Left lobe of liver (tissue), 2 donors: ENCODE measurements at places on chromosomes 7 and 10. TPM values are rescaled to one million over a fixed set of nuclear protein-coding genes. Genes with fewer than 3 reads are reported as not detected.

DNA sequence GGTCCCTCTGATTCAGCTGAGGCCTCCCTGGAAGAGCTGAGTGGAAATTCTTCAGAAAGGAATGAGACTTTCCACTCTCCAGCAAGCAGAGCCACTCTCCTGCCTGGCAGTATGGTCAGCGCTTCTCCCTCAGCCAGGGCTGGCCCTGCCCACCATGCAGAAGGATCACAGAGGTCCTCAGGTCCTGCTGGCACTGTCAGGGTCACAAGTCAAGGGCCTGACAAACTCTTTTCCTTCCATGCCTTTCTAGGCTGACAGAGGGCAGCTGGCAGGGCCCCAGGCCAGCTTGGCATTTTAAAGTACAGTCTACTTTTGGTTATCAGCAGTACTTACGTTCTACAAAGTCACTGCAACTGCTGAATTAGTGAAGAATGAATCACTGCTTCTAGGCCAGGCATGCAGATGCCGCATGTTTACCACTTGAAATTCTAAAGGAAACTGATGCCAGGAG is 119.3 kb upstream of the FRMD4A start:
- DNase-seq = no peak

DNA sequence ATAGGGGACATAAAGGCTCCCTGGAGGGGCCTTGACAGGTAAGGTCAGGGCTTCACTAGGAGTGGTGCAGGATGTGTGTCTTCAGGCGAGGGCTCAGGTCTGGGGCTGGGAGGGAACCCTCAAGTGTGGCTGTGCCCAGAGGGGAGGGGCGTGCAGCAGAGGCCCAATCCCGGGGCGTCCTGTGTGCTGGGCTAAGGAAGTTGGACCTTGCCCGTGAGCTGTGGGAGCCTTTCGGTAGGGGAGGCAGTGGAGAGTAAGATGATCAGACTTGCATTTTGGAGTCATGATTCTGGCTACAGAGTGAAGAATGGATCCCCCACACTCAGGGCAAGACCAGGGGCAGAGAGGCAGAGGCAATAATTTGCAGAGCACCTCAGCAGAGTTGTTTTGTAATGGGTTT is 145.4 kb downstream of the BUB3 start:
- no peak for DNase-seq

DNA sequence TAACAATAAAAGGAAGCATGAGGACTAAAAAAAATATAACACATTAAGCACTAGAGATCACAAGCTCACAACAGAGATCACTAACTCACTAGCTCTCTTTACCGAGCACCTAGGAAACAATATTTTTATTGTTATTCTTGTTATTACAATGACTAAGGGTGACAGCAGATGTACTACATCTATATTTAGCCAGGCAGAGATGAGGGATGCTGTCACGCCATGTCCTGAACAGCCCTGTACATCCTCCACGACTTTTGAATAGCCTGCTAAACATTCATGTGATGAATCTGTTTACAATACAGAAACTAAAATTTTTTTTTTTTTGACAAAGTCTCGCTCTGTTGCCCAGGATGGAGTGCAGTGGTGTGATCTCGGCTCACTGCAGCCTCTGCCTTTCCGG is 22.7 kb downstream of the FAM133B start:
- no peak for DNase-seq

Gene PPRC1
- total RNA-seq = 6.9 TPM

DNA sequence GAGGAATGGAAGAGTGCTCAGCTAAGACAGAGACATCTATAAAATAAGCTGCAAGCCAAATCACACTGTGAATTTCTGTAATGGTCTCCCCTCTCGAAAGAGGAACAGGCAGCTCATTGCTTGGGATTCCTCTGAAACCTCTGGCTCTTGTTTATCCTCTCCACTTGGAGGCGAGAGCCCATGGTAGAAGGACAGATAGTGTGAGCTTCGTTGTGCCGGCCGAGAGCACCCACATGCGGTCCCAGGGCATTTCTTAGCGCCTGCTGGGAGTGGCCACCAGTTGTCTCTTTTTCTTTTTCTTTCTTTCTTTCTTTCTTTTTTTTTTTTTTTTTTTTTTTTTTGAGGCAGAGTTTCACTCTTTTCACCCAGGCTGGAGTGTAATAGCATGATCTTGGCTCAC is 26.2 kb downstream of the CNPY1 start:
- DNase-seq = no peak

- no peak for DNase-seq
Measured at GRCh38 chr10:133170092-133170491, 10.1 kb downstream of the KNDC1 start.

DNA sequence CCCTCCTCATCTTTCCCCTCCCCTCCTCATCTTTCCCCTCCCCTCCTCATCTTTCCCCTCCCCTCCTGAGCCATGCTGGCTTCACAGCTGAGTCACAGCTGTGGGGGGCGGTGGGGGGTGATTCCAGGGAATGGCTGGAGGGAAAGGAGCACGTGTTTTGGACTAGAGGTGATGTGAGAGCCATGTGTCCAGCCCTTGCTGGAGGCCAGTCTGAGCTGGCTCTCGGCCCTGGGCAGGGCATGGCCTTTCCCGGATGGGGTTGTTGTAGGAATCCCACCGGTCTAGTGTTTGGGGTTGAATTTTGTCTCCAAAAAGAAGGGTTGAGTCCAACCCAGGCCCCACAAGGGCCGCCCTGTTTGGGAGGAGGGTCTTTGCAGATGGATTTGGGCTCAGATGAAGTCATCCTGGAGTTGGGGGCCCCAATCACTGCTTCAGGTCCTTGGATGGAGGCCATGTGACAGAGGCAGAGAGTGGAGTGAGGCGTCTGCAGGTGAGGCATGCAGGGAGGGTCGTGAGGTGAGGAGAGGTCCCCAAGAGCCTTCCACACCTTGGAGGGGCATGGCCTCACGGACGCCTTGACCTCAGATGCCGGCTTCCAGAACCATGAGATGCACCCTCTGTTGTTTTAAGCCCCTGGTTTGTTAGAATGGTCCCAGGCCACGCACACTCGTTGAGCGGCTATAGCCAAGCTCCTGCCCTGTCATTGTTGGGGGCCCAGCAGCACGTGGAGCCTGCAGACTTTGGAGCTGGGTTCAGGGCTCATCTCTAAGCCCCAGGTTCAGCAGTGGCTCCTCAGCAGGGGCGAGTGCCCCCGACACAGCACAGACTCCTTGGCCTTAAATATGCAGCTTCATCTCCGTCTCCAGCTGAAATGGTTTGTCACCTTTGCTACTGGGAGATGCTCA is 101.6 kb downstream of the DNAJB6 start:
- peak; percentile 28 for DNase-seq

GRCh38 chr7:142697270-142697669 is 52.0 kb upstream of the PRSS1 start:
- DNase-seq = no peak

Gene RBM48
- total RNA-seq = 4.9 TPM

- no peak for DNase-seq
Measured at GRCh38 chr10:127983344-127984100, 76.6 kb downstream of the PTPRE start.

GRCh38 chr7:118590107-118590506 is 365.6 kb downstream of the ANKRD7 start:
- DNase-seq = no peak

- no peak for DNase-seq
Measured at GRCh38 chr7:3134745-3135144, 91.1 kb upstream of the CARD11 start.

Gene NRG3
- 1.1 TPM for total RNA-seq

GRCh38 chr7:105218215-105218614 is 170.5 kb downstream of the SRPK2 start:
- DNase-seq = no peak

DNA sequence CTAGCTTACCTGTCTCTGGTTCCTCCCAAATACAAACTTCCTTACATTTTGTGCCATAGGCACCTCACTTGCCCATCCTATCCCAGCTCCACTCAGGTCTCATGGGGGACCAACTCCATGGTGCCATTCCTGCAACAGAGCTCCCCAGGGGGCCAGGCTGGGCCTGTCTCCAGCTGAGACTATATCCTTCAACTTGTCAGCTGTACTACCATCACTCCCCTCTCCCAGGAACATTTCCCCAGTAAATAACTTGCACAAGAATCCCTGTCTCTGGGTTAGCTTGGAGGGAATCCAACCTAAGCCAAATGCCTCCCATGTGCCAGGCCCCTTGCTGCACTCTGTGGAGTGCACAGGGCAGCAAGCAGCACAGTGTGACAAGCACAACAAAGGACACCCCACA is 33.2 kb downstream of the FRMPD2 start:
- DNase-seq = no peak

Gene AGR2
- 1.2 TPM for total RNA-seq

Gene AGMO
- total RNA-seq = 33.0 TPM

Gene PLAU
- total RNA-seq = 0.50 TPM

Gene TFPI2
- 0.96 TPM for total RNA-seq

GRCh38 chr10:76403912-76404311 is 972.5 kb downstream of the LRMDA start:
- no peak for DNase-seq
